Eye (tissue), 1 donor: ENCODE measurements at places on chromosomes 16 and 17.

- no peak for DNase-seq
Observed at GRCh38 chr17:17401271-17401781, 75.5 kb upstream of the MED9 start.

- no peak for DNase-seq
Observed at GRCh38 chr17:59353936-59354755, 22.7 kb downstream of the YPEL2 start.

- DNase-seq = no peak
Observed at GRCh38 chr16:1436731-1437355, 6.0 kb downstream of the PERCC1 start.

DNA sequence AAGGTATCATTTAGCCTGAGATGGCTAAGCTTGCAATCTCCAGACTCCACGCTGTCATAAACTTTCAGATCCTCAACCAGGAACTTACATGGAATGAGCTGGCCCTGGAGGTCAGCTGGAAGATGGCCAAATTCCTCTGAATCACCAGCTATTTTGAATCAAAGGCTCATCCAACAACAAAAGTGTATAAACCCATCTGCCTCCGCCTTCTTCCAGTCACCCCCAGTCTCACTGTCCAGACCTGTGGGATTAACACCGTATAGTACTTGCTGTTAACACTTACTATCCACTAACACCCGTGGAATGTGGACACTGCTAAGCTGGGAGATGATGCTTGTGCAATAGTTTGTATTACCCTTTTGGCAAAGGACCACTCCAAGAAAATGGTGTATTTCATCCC lies 1.9 kb upstream of the LCMT1 start:
- DNase-seq = peak; percentile 24

- no peak for DNase-seq
Observed at GRCh38 chr16:53094013-53094630, 39.3 kb downstream of the CHD9 start.

DNA sequence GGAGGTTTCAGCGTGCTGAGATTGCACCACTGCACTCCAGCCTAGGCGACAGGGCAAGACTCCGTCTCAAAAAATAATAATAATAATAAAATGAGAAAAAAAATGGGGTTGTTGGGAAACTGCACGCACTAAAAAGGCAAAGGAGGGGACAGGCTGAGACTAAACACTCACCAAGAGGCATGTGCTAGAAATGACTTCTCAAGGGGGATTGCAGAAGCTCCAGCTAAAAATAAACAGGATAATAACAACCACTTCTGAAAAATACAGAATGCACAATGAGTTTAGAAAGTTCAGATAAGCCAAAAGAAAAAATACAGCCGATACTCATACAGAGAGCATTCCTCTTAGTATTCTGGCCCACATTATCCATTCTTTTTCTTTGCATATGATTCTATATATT lies 15.1 kb upstream of the TIMP2 start:
- no peak for DNase-seq

- no peak for DNase-seq
Observed at GRCh38 chr17:65085397-65085796, 28.9 kb upstream of the GNA13 start.

DNA sequence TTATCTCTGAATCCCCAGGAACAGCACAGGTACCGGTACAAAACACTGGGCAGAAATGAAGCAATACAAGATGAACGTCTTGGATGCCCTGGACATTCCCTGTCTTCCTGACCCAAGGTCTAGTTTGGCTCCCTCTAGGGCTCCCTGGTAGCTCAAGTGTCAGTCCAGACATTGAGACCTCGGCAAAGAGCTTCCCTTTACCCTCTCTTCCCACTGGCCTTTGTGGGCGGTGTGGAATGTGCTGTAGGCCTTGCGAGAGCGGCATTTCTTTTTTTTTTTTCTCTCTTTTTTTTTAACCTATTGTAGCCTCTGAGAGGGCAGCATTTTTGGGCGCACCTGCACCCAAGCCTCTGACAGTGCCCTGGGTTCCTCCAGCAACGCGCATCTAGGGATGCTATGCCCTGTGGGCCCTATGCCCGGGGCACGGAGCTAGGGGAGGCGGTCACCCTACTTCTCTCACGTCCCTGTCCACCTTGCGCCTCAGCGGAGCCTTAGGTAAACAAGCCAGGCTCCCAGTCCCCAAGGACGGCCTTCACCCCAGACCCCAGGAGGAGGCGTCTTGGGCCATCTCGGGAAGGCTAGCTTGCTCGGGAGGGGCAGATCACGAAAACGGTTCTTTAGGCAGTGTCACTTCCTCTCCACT lies 1.2 kb upstream of the NFATC3 start:
- peak; percentile 79 for DNase-seq

DNA sequence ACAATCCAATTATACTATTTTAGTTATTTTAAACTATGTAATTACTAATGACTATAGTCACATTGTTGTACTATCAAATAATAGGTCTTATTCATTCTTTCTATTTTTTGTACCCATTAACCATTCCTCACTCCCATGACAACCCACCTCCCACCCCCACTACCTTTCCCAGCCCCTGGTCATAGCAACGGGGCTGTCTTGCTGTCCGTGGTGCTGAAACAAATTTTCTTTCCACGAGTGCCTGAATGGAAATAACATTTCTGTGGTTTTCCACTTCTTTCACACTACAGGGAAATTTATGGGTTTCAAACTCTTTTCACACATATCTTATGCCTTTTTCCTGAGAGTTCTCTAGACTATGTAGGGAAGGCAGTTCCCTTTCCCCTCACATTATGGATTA lies 326.6 kb downstream of the PHKB start:
- peak; percentile 30 for DNase-seq

- no peak for DNase-seq
Observed at GRCh38 chr16:53817812-53818550, 114.0 kb downstream of the FTO start.

DNA sequence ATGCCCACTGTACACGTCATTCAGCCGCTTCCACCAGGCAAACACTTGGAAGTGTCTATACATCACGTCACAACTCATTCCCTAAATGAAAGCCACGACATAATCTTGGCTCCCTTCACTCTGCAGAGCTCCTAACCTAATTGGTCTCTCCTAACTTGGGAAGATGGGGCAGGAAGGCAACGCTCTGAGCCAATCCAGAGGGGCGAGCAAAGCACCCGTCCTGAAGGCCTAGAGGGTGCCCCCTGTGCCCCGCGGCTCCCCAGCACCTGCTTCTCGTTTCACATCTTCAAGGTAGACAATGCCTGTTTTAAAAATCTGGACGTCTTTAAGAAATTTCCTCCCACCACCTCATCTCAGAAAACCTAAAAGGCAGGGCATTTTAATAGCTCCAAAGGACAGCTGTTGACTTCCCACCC lies 1.0 kb downstream of the CSNK2A2 start:
- DNase-seq = no peak

GRCh38 chr17:44543905-44544523 lies 13.3 kb upstream of the FZD2 start:
- DNase-seq = no peak

DNA sequence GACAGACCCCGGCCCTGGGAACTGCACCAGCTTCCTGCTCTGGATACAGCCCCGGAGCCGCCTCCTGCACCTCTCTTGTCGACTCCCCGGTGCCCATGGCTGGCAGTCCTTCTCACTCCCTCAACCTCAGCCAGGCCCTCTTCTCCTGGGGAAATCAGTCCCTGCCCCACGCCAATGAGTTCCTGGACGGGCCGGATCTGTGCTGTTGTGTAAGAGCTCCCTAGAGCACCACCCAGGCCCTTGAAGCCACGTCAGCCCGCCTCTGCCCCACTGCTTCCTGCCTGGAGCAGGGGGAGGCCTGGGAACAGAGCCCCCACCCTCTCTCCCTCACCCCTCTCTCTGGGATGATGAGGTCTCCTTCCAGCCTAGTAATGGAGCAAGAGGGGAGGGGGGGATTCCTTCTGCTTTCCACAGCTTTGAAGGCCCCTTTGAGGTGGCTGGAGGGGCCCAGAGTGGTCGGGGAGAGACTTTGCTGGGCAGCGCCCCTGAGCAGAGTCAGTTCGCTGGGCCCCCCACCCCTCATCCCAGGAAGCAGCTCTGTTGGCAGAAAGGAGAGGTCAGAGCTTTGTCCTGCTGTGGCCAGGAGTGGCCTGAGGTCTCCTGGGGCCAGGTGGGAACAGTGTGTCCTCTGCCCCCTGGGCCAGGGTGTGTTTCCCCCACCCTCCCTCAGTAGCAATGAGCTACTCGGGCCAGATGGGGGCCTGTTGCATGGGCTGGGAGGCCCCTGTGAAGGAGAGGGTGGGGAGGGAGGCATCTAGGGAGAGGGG lies 3.8 kb downstream of the PRR29 start:
- DNase-seq = no peak

DNA sequence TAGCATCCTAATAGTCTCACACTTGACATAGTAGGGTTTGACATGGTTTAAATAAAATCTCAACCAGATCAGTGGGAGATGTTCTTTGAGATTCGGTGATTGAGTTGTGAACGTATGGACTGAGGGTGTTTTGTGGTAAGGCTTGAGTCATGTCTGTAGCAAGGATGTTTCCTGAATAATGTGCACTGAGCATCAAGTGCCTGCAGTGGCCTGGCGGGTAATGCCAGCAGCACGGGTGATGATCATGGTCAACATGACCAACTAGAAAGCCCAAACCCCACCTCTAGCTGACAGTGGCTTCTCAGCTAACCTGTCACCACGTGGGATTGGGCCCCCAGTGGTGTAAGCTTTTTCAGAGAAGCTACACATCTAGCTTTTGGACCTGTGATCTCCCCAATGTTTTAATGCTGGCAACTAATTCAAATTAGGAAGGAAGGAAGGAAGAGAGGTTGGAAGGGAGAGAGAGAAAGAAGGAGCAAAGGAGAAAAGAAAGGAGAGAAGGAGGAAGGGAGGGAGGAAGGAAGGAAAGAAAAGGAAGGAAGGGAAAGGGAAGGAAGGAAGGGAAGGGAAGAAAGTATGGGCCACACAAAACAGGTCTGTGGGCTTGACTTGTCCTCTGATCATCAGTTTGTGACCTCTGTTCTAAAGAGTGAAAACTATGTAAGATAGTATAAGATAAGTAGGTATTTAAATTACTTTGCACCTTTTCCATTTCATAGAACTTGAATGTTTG lies 55.4 kb downstream of the WWOX start:
- DNase-seq = no peak

DNA sequence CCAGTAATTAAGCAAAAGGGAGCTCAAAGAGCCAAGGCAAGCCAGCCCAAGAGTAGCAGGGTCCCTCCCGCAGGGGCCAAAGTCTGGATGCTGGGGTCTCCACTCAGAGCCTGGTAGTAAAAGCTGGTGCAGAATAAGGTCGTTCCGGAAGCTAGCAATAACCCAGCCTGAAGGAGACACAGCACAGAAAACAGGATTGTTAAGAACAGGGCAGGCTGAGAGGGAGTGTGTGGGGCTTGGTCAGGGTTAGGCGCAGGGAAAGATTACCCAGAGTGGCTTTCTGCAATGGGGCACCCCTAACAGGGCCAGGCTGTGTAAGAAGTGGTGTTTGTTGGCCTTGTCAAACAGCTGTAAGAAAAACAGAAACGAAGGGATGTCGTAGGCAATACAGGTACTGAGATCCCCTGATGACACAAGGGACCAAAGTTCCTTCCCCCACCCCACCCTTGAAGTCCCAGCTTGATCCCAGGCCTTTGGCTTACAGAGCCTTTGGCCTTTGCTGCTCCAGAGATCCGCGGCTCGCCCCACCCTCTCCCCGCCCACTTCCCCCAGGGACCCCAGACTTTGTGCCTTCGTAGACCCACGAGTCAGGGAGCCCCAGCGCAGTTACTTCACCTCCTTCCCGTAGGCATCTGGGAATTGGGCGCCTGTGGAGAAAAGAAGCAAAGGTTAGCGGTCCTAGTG lies 712 bp downstream of the TMEM256 start:
- peak; percentile 80 for DNase-seq

DNA sequence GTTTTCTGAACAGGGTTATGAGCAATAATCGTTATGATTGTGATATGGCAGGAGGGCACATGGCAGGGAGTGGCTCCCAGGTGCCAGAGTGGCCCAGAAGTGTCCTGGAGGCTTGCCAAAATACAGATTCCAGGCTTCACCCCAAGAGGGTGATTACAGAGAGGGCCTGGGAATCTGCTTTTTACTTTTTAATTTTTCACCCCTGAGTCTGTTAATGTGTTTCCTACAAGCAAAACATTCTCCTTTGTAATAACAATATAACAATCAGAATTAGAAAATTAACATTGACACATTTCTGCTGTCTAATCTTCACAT lies 212.4 kb downstream of the SNX29 start:
- no peak for DNase-seq

- no peak for DNase-seq
Observed at GRCh38 chr16:54466233-54466632, 179.6 kb upstream of the IRX3 start.

DNA sequence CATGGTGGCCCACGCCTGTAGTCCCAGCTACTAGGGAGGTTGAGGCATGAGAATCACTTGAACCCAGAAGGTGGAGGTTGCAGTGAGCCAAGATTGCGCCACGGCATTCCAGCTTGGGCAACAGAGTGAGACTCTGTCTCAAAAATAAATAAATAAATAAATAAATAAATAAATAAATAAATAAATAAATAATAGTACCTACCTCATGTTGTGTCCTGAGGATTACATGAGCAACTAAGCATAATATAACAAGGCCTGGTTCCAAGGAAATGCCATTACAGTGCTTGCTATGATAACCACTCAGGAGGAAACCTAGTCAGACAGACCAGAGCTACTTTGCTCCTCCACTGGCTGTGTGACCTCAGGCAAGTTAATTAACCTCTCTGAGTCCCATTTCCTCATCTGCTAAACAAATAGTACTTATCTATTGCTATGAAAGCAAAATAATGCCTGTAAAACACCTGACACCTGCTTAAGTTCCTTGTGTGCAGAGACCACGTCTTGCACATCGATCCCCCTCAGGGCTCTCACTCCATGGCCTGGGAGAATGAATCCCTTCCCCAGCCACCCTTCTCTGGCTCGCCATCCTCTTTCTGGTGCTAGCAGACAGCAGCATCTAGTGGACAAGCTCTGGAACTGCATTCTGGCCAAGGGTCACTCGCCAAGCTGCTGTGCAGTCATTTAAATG lies 7.5 kb downstream of the EPOP start:
- DNase-seq = peak; percentile 91

DNA sequence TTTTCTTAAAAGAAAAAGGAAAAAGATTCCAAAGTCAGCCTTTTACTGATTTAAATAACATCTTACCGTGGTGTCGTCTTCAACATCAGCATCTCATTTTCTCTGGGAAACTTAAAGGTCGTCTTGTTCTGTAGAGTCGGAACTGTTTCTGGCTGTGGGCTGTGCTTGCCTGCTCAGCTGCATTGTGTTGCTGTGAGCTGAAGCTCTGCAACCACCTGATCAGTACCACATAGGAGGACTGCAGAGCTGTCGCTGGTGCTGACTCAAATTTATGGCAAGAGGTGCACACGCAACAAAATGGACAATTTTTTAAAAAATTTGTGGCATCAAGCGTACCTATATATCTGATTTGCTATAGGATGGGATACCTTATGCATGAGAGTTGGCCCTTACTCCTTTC lies at the start of gene OMG:
OMG (minus strand) TSS at position 150 of the 400 bp plus-strand sequence. CDS start 908 bp downstream, outside the sequence.
- no peak for DNase-seq
